Activated T-cell treated with anti-CD3 and anti-CD28 coated beads for 48 hours (primary cell): ENCODE measurements at places on chromosomes 3 and 15.

- DNase-seq = no peak
These were observed 574.0 kb downstream of the NAALADL2 start for GRCh38 chr3:175433026-175433674.

DNA sequence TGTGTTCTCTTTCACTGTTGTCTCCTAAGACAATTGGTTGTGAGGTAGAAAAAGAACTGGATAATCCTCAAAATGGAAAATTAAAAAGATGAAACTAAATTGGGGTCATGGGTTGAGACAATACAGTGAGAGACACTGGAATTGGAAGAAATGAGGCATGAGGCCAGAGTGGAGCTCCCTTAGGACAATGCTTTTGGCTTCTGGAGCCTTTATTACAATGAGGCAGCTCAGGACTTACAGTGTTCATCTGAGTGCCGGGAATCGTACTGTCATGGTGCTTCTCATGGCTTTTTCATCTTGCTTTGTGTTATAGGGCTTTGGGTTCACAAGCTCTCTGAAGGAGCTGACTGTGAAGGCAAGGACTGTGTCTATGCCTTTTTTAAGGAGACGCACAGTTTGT lies 293.5 kb downstream of the SOX2 start:
- DNase-seq = no peak

DNA sequence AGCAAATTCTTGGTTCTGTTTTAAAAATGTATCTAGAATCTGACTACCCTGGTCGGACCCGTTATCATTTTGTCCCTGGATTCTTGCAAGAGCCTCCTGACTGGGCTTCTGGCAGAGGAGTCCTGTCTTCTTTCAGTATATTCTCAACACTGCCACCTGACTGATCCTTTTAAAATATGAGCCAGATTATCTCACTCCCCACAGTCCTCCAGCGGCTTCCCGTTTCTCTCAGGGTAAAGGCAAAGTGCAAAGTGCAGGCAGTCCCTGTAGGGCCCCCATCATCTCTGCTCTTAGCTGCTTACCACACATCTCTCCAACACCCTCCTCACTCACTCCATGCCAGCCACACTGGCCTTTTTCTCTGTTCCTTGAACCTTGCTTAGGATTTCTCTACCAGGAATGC lies 28.4 kb downstream of the CRTC3 start:
- no peak for DNase-seq

DNA sequence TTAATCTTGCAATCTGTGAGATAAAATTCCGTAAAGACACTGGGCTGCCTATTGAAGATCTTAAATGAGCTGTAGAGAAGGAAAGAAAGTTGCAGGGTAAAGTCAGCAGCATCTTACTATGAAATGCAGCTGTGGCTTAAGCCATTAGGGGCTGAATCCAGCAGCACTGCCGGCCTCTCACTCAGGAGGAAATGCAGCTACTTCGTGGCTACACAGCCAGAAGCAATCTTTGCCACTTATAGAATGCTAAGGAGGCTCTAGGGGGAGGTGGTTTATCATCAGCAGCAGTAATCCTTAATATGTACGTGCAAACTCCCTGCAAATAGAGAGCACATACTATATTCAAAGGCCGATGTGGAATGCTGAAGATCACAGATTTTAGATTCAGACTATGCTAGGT lies 19.1 kb upstream of the MCTP2 start:
- no peak for DNase-seq

GRCh38 chr15:93146196-93146595 lies 57.2 kb upstream of the RGMA start:
- DNase-seq = no peak

DNA sequence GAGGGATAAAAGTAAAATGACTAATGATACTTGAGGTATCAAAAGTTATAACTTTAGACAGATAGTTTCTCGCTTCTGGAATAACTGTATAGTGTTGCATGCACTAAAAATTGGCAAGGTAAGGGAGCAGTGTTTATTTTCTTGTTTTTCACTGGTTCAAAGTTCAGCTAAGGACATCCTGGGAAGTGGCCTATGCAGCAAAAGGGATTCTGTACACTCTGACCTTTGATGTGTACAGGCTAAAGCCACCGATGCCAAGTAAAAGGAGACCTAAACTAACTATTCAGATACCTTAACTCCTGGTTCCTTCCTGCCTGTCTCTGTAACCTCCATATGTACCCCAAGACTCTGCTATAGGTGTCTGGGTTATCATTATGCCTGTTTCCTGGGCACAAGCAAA lies 1.7 kb downstream of the FBXO40 start:
- no peak for DNase-seq

DNA sequence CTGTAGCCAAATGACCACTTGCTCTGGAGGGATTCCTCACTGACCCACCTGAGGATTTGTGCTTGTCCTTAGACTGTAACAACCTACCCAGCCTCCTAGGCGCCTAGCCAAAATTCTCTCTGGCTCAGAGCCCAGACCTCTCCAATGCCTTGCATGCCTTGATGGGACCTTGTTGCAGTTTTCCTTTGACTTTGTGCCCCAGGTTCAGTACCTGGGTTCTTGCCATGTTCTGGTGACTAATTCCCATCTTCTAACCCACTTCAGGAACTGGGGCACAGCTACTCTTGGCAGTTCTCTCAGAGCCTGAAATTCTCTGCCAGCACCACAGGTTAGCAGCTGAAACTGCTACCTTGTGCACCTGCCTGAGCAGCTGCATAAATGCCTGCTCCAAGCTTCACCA lies 27.0 kb upstream of the UBE3A start:
- no peak for DNase-seq

- no peak for DNase-seq
These were observed 7.6 kb downstream of the ZMAT3 start for GRCh38 chr3:179063945-179064560.
